ENCODE measurements at places on chromosomes 13 and 19. TPM values are rescaled to one million over a fixed set of nuclear protein-coding genes. Genes with fewer than 3 reads are reported as not detected.

Gene UNC13A
- total RNA-seq: 0.03 TPM

Gene MBD3L3
- not detected for total RNA-seq

Gene FCER2
- total RNA-seq: 2.3 TPM

Gene SHC2
- total RNA-seq: 6.6 TPM

Gene CYP2F1
- total RNA-seq: 1.8 TPM

All from CD8-positive, alpha-beta T cell (primary cell).